Activated CD4-positive, CD25-positive, alpha-beta regulatory T cell (primary cell): ENCODE measurements at places on chromosomes 11 and 22.

DNA sequence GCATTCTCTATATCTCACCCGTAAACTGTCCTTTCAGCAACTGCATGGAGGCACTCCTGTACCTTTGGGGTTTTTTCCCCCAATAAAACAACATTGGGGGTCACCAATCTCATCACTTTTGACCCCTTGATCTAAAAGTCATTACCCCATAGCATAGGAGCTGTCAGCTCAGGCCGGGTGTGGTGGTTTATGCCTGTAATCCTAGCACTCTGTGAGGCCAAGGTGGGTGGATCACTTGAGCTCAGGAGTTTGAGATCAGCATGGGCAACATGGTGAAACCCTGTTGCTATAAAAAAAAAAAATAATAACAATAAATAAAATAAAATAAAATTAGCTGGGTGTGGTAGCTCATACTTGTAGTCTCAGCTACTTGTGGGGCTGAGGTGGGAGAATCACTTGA is 17.1 kb upstream of the GDPD4 start:
- DNase-seq, result no peak

DNA sequence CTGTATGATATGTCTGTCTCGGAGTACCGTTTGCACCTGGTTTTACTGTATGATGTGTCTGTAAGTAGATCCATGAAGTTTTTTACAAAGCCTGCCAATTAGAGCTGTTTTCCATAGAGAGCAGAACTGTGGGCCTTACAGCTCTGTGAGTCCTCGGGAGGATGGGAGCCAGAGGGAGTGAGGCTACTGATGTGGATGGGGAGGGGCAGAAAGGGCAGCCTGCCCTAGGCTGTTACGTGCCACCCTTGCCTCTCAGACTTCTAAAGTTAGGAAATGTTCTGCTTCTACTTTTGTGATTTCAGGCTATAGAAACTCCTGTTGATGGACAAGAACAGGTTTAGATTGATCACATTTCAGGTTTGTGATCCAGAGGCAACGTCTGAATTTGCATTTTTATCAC is 105.2 kb downstream of the PPP6R3 start:
- no peak for DNase-seq

GRCh38 chr11:75734491-75735180 is 17.0 kb downstream of the MOGAT2 start:
- no peak for DNase-seq

GRCh38 chr22:17647991-17648390 is 9.4 kb downstream of the BCL2L13 start:
- DNase-seq, result no peak

DNA sequence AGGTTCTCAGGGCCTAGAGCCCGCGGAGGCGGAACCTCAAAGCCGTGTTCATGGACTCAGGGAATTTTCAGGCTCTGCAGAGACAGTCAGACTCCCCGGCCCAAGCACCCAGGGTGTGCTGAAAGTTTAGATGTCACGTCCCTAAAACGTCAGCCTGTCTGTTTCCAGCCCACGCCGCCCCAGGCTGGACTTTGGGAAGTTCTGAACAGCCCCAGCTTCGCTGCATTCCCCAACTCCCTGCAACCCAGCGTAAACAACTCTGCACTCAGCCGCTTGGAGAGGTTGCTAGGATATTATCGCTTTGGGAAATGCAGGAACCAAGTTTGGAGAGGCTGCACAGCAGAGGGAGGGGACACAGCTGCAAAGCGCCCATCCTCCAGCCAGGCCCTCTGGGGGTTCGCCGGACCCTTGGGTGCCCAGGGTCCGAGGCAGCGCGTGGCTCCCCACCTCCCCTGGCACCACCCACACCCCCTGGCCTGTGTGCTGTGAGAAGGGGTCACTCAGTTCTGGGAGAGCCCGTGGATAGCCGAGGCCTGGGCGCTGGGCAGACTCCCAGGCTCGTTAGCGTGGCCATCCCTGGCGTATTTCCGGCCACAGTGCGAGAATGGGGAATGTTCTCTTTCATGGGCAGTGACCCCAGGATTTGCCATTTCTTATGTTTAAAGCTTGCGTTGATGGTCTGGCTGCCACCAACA is 120.5 kb upstream of the FGF3 start:
- no peak for DNase-seq

GRCh38 chr11:68052137-68052873 is 13.5 kb downstream of the TCIRG1 start:
- DNase-seq, result no peak

- DNase-seq, result no peak
Measured at GRCh38 chr11:110019675-110020074, 73.5 kb upstream of the ZC3H12C start.

DNA sequence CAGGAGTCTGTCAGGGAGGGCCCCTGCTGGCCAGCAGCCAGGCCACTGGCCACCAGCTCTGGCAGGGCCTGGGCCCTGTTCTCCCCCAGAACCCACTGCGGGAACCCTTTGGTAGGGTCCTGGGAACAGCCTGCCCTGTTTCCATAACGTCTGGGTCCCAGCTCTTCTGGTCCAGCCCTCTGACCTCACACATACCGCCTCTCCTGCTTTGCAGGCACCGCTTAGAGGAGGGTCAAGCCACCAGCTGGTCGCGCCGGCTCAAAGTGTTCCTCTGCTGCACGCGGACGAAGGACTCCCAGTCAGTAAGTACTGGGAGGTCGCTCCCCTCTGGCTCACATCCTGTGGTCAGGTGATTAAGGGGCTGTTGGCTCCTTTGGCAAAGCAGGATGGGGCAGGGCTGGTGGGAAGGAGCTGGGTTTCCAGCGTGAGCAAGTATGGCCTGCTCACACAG is 26.6 kb upstream of the MYRF start:
- no peak for DNase-seq

- no peak for DNase-seq
Measured at GRCh38 chr11:88414385-88414861, 76.9 kb upstream of the CTSC start.

DNA sequence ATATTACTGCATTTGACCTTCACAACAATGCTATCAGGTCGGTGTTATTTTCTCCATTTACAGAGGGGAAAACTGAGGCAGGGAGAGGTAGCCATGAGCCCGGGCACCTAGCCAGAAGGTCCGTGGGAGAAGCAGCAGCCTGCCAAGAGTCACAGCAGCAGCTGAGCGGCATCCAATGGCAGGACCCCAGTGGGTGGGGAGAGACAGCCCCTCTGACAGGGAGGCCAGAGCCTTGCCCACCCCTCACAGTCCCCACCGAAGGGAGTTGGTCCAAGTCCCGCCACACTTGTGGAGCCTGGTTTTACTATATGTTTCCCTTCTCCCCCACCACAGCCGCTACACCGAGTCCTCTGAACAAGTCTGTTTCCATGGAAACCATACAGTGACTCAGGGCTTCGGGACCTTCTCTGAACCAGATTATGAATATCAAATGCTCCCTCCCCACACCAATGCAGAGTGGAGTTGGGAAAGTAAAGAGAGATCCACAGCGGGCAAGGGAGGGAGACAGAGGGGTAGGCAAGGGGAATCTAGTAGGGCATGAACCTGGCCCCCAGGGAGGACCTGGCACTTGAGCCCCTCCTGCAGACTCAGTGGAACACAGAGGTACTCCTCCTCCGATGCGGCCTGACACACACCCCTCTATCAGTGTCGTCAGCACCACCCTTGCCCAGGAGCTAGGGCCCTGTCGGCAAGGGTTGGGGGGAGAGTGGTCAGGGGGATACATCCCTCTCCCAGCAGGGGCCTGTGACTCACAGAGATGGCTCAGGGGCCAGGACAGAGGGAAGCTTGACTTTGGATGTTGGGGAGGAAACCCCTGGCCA is 2.5 kb downstream of the CHST1 start:
- no peak for DNase-seq

DNA sequence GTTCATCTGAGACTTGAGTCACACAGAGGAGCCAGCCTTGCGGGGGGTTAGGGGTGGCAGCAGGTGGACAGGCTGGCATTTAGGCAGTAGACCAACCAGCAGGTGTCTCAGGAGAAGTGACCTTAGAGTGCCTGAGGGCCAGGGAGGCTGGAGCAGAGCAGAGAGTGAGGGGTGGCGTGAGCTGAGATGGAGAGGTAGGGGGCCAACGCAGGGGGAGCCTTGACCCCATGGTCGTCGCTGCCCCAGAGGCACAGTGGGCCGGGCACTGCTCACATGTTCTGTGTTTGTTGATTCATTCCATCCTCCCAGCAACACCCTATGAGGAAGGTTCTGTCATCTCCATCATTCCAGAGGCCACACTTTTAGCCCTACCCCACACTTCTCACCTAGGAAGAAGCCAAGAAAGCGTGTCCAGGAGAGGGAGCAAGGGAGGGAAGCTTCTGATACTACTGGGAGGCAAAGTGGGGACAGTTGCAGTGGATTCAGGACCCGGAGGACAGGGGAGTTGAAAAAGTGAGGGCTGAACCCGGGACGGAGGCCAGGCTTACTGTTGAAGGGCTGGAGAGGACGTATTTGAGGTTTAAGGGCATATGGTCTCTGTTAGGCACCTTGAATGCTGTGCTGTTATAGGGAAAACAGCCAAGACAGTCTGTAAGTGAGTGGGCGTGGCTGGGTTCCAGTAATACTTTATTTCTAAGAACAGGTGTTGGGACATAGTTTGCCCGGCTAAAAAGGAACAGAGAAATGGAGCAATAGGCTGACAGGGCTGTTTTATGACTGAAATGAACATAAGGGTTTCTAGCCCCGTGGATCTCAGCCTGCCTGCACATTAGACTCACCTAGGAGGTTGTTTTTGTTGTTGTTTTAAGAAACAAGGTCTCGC is 7.3 kb downstream of the SART1 start:
- DNase-seq, result no peak

DNA sequence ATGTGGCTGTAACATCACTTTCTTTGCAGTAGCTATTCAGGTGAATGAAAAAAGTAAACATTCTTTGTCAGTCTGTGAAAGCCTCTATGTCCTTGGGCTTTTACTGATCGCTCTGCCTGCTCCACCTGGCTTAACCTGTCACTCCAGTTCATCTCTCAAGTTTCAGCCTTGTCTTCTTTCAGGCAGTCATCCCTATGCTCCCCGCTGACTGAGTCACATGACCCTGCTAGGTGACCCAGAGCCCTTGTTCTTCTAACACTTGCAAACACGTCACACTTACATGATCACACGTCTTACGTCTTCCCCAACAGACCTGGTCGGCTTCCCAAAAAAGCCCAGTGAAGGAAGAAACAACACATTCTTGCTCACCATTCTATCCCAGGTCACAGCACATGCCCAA is 499.3 kb upstream of the TENM4 start:
- no peak for DNase-seq

- no peak for DNase-seq
Measured at GRCh38 chr11:69832561-69833413, 13.6 kb upstream of the FGF3 start.

DNA sequence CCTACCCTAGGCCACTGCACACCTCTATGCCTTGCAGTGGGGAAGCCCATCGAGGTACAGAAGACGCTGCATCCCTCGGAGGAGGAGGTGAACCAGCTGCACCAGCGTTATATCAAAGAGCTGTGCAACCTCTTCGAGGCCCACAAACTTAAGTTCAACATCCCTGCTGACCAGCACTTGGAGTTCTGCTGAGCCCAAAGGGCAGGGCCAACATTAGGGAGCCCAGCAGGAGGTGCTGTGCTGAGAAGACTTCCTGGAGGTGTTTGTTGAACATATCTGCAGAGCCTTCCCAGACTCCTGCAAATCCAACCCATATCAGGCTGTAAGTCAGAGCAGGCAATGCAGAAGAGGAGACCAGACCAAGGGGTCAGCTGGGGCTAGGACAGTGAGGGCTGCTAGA is 13.5 kb downstream of the MOGAT2 start:
- no peak for DNase-seq

DNA sequence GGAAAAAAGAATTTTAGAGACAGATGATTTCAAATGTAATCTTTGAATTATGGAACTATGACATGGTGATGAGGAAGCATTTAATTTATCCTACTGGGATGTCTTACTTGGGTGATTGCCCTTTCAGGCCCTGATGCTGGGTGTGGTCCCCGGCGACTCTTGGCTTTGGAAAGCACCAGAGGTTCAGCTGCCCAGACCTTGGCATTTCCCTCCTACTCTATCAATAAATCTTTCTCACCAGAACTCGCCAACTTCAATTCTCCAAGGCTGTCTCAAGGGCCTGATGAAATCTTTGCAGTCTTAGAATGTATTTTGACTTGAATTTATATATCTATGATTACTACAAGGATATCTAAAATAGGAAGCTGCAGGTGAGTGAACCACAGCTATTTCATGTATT is 18.5 kb upstream of the OR4D5 start:
- DNase-seq, result no peak

DNA sequence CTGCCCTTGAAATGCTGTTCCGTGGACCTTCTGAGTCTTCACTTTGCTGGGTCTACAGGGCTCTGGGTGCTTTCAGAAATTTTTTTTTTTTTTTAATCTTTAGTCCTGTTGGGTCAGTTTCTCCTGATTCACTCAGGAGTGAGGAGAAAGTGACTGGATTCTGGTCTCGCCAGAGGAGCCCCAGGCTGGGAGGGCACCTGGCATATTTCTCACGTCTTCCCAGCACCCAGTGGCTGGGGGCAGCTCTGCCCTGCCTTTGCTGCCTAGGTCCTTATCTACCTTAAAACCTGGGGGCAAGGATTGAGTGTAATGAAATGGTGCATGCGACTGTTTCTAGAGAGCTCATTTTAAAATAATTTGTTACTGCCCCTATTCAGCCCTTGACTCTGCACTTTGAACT is 23.3 kb downstream of the SAMM50 start:
- no peak for DNase-seq

DNA sequence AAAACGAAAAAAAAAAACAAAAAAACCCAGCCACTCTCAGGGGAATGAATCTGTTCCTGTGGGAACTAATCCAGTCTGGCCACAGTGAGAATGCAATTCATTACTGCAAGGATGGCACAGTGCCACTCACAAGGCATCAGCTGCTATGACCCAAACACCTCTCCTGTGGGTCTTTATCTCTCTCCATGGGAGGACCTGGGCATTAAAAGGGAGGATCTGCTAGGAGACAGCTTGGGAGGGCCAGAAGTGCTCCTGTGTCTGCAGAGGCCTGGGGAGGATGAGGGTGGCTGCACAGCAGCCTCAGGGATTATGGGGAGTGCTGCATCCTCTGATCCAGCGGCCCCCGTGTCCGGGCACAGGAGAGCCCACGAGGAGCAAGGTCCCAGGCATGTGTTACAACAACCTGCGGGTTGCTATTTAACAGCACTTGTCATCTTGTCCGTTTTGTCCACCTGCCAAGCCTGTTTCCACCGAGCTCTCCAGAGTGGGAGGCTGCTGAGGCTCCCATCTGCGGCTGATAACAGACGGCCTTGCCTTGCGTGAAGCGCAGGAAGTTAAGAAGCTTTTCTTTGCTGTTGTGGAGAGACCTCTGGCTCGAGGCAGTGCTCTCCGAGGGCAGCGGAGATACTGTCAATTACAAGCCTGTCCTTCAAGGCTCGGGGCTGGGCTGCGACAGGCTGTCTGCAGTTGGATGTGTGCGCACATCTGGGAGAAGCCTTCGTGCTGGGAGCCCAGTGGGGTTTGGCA is 97.7 kb downstream of the NXPE2 start:
- DNase-seq, result no peak

- no peak for DNase-seq
Measured at GRCh38 chr11:69396051-69396947, 85.2 kb upstream of the LINC01488 start.
